A549 treated with Mapracorat at 1 μM for 4 hours (cell line): ENCODE measurements at places on chromosomes 2 and 18. TPM values are rescaled to one million over a fixed set of nuclear protein-coding genes. Genes with fewer than 3 reads are reported as not detected.

Gene RAB11FIP5
- total RNA-seq: 31.8 to 36.4 TPM (median 33.6 TPM) in 5 replicates

Gene CBLN2
- total RNA-seq: 0.05 to 0.42 TPM (median 0.07 TPM) in 5 replicates

Gene EGR4
- total RNA-seq: 0.20 to 0.34 TPM (median 0.28 TPM) in 5 replicates

Gene ABHD1
- 0.77 to 2.1 TPM (median 1.5 TPM) in 5 replicates for total RNA-seq

Gene RBM43
- total RNA-seq: 2.3 to 3.7 TPM (median 3.3 TPM) in 5 replicates

Gene CYB5A
- 123 to 145 TPM (median 131 TPM) in 5 replicates for total RNA-seq
